Right lobe of liver (tissue), 6 donors: ENCODE measurements at places on chromosomes 11 and 22. TPM values are rescaled to one million over a fixed set of nuclear protein-coding genes. Genes with fewer than 3 reads are reported as not detected.

The PLCB3 gene
- 8.0 TPM for total RNA-seq

The LINC01488 gene
- total RNA-seq: 1.0 TPM

The LRRN4CL gene
- total RNA-seq: not detected

The PHLDA2 gene
- total RNA-seq: 10.1 TPM

The NCR3LG1 gene
- 0.42 TPM for total RNA-seq

The PSMD13 gene
- 48.0 TPM for total RNA-seq

The MMP1 gene
- total RNA-seq: not detected

DNA sequence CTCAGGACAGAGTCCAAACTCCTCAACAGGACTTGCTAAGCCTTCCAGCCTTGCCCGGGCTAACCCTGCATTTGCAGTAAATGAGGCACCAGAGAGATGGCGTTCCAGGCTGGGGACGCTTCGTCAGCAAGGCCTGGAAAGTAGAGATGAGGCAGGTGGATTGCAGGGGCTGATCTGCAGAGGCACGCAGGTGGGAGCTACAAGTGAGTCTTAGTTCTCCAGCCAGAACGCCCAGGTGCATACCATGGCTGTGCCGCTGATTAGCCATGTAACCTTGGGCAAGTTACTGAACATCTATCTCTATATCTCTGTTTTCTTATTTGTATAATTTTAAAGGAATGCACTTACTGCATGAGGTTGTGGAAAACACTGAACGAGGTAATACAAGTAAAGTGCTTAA, 52.7 kb upstream of the BARX2 start:
- peaks cover 39% of the 10 kb centered on the region for H3K4me1 ChIP-seq
- no peaks in the 10 kb centered on the region for H3K36me3 ChIP-seq
- no peak overlapping the region for H3K4me3 ChIP-seq

DNA sequence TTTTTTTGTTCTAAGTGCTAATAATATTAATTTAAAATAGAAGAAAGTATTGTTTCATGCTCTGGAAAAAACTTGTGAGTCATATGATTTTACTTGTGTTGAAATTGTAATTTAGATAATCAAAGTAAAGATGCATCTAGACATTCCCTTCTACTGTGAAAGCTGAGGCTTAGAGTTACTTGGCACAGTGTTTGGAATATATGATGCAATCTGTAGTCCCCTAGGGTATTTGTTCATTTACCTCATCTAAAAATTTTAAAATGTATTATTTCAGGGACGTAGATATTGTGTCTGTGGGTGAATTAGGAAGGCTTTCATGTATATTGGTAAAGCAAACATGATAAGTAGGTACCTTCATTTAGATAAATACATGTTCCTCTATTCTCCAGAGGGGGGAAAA, 793.5 kb upstream of the CNTN5 start:
- DNase-seq: no peak
- H3K27ac ChIP-seq: no peak overlapping the region
- H3K4me1 ChIP-seq: no peaks in the 10 kb centered on the region
- no peak overlapping the region for H3K4me3 ChIP-seq
- H3K27me3 ChIP-seq: no peaks in the 10 kb centered on the region
- no peaks in the 10 kb centered on the region for H3K36me3 ChIP-seq

GRCh38 chr11:79165908-79166307, 274.9 kb downstream of the TENM4 start:
- DNase-seq: no peak
- no peaks in the 10 kb centered on the region for H3K4me1 ChIP-seq
- H3K36me3 ChIP-seq: no peaks in the 10 kb centered on the region
- H3K4me3 ChIP-seq: no peak overlapping the region
- H3K27me3 ChIP-seq: no peaks in the 10 kb centered on the region

DNA sequence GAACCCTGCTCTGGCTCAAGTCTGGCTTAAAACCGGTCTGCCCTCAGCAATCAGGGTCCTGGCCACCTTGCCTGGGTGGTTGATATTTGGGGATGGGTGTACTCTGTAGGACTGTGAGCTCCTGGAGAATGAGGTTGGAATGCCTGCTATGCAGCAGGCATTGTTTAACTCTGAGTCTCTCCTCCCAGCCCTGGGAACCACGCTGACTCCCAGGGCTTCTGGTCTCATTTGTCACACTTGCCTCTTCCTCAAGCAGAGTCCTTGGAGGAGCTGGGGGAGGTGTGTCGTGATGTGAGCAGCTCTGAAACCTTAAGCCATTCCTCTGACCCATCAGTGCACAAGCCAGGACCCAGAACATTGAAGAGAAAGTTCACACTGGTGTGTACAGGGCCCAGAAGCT, 340.1 kb downstream of the MN1 start:
- DNase-seq: no peak
- no peaks in the 10 kb centered on the region for H3K36me3 ChIP-seq
- H3K27ac ChIP-seq: no peak overlapping the region
- no peaks in the 10 kb centered on the region for H3K4me1 ChIP-seq
- H3K27me3 ChIP-seq: no peaks in the 10 kb centered on the region

DNA sequence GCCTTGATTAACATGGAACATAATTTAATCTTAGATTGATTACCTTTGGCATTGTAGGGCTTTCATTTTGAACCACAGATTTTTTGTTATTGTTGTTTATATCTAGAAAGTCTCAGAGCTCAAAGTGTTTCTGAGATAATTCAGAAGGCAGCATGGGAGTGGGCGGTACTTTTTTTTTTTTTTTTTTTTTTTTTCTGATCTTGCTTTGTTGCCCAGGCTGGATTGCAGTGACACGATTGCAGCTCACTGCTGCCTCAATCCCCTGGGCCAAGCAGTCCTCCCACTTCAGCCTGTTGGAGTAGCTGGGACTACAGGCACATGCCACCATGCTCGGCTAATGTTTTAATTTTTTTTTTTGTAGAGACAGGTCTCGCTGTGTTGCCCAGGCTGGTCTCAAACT, 21.5 kb downstream of the CAT start:
- H3K4me1 ChIP-seq: no peaks in the 10 kb centered on the region
- H3K36me3 ChIP-seq: peaks cover 20% of the 10 kb centered on the region
- no peaks in the 10 kb centered on the region for H3K27me3 ChIP-seq
- no peak overlapping the region for H3K27ac ChIP-seq
- DNase-seq: no peak

- no peak for DNase-seq
- no peaks in the 10 kb centered on the region for H3K27me3 ChIP-seq
- H3K36me3 ChIP-seq: no peaks in the 10 kb centered on the region
- no peaks in the 10 kb centered on the region for H3K4me1 ChIP-seq
- no peak overlapping the region for H3K4me3 ChIP-seq
Observed at GRCh38 chr11:84828616-84829015, 798.5 kb downstream of the DLG2 start.

- H3K4me3 ChIP-seq: peak overlapping the region; percentile 26
- H3K36me3 ChIP-seq: no peaks in the 10 kb centered on the region
- H3K4me1 ChIP-seq: no peaks in the 10 kb centered on the region
- no peak for DNase-seq
- peak overlapping the region; percentile 100 for H3K27ac ChIP-seq
- H3K27me3 ChIP-seq: no peaks in the 10 kb centered on the region
Observed at GRCh38 chr11:129999407-129999806, 3.2 kb downstream of the PRDM10 start.

DNA sequence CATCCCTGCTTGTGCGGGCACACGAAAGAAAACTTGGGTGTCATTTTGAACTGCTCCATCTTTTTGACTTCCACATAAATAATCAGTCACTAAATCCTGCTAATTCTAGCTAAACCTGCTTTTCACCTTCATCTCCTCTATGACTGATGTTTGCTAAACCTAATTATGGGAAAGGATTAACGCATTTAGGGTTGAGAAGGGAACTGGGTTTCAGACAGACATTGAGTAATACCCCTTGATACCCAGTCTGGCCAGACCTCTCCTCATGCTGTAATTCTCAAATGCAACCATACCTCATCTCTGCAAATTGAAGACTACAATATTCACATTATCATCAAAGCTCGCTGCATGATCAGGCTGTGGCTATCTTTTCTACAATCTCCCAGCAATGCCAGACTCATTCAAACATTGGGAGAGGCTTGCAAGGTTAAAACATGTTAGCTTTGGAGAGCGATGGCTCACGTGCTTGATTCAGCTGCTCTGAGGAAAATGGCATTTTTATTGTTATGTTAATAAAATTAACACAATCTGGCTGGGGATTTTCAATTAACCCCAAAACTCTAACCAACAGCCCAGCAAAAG, 2.4 kb downstream of the HPS4 start:
- no peaks in the 10 kb centered on the region for H3K27me3 ChIP-seq
- H3K4me1 ChIP-seq: peaks cover 20% of the 10 kb centered on the region
- H3K36me3 ChIP-seq: no peaks in the 10 kb centered on the region

- H3K4me3 ChIP-seq: no peak overlapping the region
- peaks cover 73% of the 10 kb centered on the region for H3K36me3 ChIP-seq
- no peaks in the 10 kb centered on the region for H3K27me3 ChIP-seq
- peak; percentile 48 for DNase-seq
- H3K4me1 ChIP-seq: no peaks in the 10 kb centered on the region
Observed at GRCh38 chr22:49799431-49800075, 28.1 kb downstream of the BRD1 start.

DNA sequence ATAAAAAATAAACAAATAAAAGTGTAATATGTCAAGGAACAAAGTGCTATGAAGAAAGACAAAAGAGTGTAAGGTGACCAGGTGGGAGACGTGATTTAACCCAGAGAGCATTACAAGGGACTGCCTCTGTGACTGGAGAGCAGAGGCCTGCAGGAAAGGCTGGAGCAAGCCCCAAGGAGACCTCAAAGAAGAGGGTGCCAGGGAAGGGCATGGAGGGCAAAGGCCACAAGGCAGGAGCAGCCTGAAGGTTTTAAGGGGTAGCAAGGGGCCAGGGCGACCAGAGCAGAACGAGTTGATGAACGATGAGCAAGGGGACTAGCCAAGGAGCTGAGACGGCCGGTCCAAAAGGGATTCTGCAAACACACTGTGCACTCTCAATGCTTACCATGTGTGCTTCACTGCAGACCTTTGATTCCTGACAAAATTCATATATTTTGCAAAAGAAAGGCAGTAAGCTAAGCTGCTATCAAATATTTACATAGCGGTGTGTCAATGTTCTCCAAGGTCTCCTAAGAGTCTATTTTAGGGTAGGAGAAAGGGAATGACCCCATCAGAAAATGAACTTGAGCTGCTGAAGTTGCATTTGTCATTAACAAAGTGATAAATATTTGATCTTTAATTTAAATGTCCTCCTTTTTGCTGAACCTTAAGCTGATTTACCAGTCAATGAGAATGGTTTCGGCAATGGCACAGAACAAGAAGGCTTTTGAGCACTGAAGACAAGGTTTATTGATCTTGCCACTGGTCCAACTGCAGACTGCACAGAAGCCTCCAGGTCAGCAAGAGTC, 50.5 kb downstream of the SMCO4 start:
- no peaks in the 10 kb centered on the region for H3K27me3 ChIP-seq
- no peak for DNase-seq
- peaks cover 51% of the 10 kb centered on the region for H3K4me1 ChIP-seq
- no peak overlapping the region for H3K27ac ChIP-seq
- no peaks in the 10 kb centered on the region for H3K36me3 ChIP-seq
- H3K4me3 ChIP-seq: no peak overlapping the region

GRCh38 chr11:24593332-24593731, 96.5 kb downstream of the LUZP2 start:
- no peaks in the 10 kb centered on the region for H3K4me1 ChIP-seq
- DNase-seq: no peak
- no peak overlapping the region for H3K27ac ChIP-seq
- no peaks in the 10 kb centered on the region for H3K36me3 ChIP-seq
- no peaks in the 10 kb centered on the region for H3K27me3 ChIP-seq

DNA sequence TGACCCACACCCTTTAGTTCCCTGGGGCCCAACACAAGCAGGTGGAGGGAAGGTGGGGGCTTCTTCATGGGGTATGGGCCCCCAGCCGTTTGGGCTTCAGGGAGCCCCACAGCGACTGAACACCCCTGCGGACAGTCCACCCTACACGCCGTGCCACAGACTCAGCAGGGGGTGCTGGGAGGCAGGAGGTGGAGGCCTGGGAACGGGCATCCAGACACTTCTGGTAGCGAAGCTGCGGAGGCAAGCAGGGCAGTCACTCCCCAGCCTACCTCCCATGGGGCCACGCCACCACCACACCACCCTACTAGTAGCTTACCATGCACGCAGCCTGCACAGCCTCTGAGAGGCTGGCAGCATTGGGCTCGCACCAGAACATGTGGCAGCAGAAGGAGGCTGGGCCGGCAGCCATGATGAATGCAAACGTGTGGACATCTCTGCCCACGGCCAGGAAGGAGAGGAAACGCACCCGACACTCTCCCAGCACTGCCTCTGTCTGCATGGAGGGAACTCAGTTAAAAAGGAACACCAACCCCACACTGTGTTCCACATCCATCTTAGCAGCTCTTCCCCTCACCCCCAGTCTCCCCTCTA, 5.3 kb downstream of the SMPD1 start:
- no peaks in the 10 kb centered on the region for H3K27me3 ChIP-seq
- peaks cover 8% of the 10 kb centered on the region for H3K4me1 ChIP-seq
- no peak overlapping the region for H3K27ac ChIP-seq
- no peaks in the 10 kb centered on the region for H3K36me3 ChIP-seq
- no peak for DNase-seq
- no peak overlapping the region for H3K4me3 ChIP-seq

DNA sequence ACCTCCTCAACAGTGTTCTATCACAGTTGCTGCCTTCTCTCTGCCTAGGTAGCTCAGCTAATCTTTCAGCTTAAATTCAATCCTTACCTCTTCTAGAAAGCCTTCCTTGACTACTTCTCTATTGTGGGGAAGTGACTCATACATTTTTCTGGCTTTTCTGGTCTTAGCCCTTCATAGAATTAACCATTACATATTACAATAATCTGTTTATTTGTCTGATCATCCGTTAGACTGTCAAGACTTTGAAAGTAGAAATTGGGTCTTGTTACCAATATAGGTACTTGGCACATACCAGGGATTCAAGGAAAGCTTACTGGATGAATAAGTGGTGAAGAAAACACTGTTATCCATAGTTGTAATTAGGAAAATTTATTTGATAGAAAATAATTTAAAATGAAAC, 89.6 kb downstream of the FANCF start:
- no peak overlapping the region for H3K4me3 ChIP-seq
- H3K27ac ChIP-seq: no peak overlapping the region
- no peaks in the 10 kb centered on the region for H3K27me3 ChIP-seq
- no peaks in the 10 kb centered on the region for H3K4me1 ChIP-seq
- no peak for DNase-seq
- H3K36me3 ChIP-seq: no peaks in the 10 kb centered on the region

DNA sequence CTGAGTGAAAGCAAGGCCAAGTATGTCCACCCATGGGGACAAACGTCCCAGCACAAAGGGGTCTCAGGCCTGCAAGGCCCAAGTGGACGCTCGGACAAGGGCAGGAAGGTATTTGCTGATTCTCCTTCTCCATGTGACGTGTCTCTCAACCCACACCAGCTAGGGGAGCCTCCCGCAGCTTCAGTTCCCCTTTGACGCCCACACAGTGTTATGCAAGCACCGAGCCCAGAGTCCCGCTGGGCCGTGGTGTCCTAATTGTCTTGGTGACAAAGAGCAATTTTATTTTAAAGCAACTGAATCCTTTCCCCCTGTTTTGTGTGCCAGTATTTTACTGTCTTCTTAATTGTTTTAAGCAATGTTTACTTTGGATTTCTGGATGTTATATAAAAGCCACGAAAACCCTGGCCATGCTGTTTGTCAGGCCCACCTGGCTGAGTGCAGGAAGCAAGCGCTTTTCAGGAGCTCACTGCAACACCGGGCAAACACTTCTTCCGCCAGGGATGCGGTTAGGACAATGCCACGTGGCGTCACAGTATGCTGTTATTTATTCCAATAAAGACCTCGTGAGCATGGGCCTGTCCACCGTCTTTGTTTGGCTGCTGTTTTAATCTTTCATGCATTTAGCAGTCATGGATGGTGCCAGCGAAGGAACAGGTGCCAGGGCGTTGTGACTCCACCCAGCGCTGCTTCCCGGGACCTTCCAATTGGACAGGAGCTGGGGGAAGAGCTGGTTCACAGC, 8.2 kb upstream of the PARVG start:
- H3K27ac ChIP-seq: no peak overlapping the region
- no peaks in the 10 kb centered on the region for H3K36me3 ChIP-seq
- H3K4me3 ChIP-seq: no peak overlapping the region
- H3K27me3 ChIP-seq: no peaks in the 10 kb centered on the region
